ENCODE measurements at places on chromosomes 3 and 15.

- DNase-seq = no peak
Observed at GRCh38 chr3:97938444-97938843, 33.8 kb downstream of the RIOX2 start.

- DNase-seq = no peak
Observed at GRCh38 chr15:40095371-40096093, 13.1 kb downstream of the BMF start.

DNA sequence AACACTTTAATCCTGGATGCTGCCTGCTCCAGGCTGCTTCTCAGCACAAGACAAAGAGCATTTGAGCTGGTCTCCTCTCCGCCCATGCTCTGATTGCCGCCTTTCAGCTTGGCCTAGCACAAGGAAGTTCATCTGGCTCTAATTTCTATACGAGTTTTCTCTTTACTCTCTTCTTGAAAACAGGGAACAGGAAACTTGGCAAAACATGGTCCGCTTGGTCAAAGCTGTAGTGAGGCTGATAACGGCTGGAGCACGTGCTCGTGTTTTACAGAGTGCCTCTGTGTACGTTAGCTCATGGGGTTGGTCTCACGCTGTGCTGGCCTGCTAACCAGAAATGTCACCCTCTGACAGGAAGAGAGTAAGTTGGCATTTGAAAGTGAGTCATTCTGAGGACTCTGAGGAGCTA, 19.2 kb downstream of the RARRES1 start:
- DNase-seq = no peak

DNA sequence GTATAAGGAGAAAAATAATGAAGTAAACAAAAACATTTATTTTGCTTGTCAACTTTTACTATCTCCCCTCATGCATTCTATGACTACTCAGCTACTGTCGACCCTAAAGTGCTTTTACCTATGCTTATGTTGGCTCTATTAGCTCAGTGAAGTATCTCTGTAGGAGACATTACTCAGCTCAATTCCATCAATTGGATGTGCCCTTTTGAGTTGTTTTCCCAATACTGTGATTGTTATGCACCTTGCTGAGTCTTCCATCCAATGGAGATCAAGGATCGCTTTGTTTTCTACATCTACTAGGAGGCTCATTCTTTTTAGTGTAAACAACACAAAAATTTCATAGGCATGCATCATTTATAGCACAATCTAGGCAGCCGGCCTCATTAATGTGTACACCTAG, 403.8 kb upstream of the ARL6 start:
- no peak for DNase-seq

- DNase-seq = no peak
Observed at GRCh38 chr3:49607796-49608195, 53.5 kb downstream of the BSN start.

DNA sequence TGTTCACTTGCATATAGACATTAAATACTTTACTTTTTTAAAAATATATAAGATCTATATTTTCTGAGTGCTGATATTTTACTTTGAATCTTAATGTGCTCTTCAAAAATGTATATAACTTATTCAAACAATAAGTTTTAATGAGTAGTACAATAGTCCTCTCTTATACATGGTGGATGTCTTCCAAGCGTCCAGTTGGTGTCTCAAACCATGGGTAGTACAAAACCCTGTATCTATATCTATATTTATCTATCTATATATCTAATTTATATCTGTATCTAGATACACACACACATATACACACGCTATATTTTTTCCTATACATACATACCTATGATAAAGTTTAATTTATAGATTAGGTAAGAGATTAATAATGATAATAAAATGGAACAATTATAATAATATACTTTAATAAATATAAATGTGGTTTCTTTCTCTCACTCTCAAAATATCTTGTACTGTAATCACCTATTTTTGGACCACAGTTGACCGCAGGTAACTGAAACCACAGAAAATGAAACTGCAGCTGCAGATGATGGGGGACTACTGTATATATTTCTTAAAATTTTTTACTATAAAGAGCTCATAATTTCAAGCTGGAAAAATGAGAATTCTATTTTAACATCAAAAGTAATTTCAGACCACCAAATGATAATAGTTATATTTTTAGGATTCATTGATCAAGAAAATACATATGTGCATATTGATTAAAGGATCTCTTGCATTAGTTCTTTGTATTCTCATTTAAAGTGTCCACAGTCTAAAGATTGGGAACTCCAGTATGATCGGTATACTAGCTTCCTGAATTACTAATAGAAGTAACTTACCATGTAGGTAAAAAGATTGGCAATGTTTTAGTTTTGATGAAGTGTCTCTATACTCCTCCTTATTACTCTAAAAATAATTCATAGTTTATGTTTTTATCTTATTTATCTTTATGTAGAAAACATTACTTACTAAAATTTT, 215.1 kb upstream of the MLF1 start:
- no peak for DNase-seq

- DNase-seq = no peak
Observed at GRCh38 chr3:167898091-167898490, 162.6 kb downstream of the SERPINI1 start.

DNA sequence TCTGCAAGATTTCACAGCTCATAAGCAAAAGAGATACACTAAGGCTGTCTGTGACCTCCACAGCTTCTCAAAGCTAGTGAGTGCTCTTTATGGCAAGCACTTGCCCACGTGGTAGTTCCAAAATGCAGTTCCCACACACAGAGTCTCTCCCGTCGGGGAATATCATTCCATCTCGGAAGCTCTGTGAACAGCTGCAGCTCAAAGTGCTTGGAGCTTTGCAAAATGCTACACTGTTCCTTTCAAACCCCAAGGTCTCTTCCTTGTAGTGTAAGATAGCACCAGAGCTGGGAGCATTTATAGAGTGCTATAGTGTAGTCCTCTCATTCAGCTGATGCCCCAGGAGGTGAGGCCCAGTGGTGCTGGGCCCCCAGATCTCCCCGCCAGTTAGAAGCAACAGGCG, 36.1 kb downstream of the ST6GAL1 start:
- no peak for DNase-seq

- DNase-seq = no peak
Observed at GRCh38 chr3:130572769-130573168, 55.8 kb downstream of the COL6A6 start.

GRCh38 chr3:119595639-119596334, 1.9 kb upstream of the PLA1A start:
- DNase-seq = no peak

DNA sequence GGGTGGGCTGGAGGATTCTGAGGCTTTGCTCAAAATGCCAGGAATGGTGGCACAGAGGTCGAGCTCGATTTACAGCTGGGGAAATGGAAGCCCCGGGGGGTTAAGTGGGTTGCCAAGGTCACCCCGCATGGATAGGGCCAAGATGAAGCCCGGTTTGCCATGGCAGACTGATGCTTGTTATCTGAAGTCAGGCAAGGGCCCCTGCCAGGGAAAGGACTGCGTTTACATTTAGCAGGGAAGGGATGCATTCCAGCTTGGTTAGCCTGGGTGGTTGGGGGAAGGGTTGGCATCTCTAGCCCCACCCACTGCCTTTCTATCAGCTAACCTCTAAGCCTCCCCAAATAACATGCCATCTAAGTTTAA, 79.0 kb downstream of the RPLP1 start:
- DNase-seq = no peak

GRCh38 chr3:181103605-181104004, 114.1 kb upstream of the DNAJC19 start:
- no peak for DNase-seq

- no peak for DNase-seq
Observed at GRCh38 chr15:96076350-96076749, 254.2 kb upstream of the NR2F2 start.

DNA sequence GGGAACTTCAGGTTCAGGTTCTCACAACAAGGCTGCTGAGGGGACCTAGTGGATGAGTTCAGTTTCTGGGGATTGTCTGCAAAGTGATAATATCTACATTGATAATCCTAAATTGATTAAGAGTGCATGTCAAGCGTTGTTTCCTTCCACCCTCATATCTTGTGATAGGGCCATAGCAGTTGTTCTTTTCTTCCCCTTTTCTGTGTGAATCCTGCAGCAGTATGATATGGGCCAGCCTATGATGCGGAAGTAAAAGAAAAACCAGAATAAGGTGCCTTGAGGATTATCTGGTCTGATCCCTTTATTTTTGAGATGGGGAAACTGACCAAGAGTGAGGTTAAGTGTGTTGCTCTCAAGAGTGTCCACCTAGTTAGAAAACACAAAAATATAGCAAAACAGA, 86.2 kb downstream of the MITF start:
- DNase-seq = no peak

- peak; percentile 27 for DNase-seq
Observed at GRCh38 chr3:134879990-134880389, 84.9 kb downstream of the EPHB1 start.

DNA sequence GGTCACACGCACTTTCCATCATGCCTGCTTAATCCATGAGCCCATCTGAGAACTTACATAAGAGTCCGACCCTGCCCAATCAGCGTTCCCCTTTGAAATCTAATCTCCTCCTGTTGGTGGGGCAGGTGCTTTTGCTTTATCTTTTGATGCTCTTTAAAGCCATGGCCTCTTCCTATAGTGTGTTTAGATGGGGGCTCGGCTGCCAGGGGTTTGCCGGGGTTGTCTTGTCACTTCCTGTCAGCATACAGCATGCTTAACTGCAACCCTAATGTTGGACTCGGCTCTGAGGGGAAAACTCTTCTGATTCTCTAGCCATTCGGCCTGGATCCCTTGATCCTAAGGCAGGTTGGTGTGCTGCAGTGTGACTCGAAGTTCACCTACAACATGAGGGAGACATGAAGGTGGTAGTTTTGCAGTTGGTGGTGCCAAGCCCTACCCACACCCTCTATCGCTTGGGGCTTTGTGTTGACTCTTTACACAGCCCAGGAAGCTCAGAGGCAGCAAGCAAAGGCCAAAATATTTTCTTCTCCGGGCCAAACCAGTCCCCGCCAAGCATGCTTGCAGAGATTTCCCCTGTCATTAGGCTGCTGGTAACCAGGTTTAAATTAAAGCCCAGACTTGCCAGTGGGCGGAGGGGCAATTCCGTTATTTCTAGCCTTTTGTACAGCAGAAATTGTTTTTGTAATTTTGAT, 218.7 kb downstream of the FEZF2 start:
- DNase-seq = no peak

DNA sequence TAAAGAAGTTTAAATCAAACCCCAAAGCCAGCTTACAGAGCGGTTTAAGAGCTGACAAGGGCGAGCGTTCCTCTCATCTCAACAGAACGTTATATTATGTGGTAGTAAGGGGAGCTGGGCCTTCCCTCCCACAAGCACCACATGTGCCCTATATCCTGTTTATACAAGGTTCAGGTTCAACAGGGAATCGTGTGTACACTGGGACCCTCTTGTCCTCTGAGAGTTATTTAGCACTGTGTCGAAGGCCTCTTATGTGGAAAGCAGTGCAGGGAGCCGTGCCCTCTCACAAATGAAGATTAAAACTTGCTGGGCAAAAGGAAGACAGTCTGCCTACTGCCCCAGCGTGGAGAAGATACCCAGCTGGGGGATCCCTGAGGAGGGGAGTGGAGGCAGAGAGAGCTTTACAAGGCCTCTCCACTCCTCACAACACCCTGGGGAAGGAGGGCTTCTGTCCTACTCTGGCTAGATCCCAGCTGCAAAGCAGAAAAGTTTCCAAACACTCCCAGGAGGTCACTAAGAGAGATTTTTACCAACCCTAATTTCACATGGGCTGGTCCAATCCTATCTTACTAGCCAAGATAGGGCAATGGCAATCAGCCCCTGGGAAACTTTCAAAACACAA, 2.9 kb downstream of the TLE3 start:
- DNase-seq = peak; percentile 34

- DNase-seq = no peak
Observed at GRCh38 chr3:61691466-61691865, 130.1 kb downstream of the PTPRG start.

- no peak for DNase-seq
Observed at GRCh38 chr15:47750030-47750739, 32.9 kb downstream of the SEMA6D start.

DNA sequence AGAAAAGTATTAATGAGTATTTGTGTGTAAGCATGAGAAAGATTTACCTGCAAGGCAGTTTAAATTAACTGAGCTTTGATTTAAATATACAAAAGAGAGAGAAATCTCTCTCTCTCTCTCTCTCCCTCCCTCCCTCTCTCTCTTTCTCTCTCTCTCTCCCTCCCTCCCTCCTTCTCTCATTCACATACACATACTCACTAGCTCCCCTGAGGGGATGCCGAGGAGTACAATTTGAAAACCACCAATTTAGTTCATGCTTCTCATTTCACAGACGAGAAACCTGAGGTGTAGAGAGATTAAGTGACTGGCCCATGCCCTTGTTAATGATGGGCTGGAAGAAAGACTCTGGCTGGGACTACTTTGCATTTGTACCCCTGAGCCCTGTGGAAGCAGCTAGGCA, 59.4 kb downstream of the MECOM start:
- no peak for DNase-seq

- no peak for DNase-seq
Observed at GRCh38 chr3:108073764-108074431, 16.9 kb downstream of the CD47 start.

DNA sequence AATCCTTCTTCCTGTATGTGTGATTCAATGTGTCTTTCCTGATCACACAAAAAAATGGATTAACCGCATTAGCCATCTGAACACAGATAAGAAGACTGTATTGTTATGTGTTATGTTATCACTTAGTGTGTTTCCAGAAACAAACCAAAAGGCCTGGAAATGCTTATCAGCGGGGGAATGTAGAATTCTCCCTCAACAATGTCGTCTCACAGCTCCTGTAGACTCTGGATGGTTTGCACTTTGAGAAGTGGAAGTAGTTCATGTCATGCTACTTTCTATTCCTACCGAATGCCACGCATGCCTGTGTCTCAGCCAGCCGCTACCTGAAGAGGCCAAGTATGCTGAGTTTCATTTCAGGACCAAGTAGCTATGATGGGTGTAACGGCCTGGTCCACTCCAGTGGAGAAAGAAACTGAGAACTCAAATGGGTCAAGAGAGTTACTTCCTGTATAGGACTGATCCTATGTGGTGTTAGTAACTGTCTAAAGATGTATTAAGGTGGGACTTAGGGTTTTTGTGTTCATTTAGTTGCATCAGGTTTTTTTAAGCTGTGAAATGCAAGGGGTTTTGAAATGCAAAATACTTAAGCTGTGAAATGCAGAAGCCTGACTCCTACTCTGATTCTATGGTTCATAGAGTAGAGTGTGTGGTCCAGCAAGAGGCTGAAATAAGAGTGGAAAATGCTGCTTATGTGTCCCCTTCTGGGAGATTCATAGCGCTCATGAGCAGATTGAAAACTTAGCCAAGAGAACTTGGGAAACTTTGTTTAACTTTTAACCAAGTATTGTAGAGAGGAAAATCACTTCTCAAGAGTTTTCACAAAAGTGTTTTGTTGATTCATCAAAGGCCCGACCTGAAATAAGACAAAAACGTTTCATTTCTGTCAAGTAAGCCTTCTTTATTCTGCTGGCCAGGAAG, 118.5 kb upstream of the LMOD3 start:
- DNase-seq = no peak

GRCh38 chr3:131550562-131551465, 48.0 kb upstream of the MRPL3 start:
- DNase-seq = no peak
